ENCODE measurements at places on chromosomes 5 and 9.

DNA sequence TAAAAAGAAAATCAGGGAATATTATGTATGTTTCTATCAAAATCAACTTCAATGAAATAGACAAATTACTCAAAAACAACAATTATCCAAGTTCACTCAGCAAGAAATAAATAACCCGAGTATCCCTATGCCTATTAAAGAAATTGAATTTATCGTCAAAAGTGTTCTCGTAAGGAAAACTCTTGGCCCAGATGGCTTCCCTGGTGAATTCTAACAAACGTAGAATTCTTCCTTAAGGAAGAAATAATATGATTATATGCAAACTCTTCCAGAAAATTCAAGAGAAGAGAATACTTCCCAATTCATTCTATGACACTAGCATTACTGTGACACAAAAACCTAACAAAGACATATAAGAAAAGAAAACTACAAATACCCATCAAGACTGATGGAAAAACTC lies 29.7 kb downstream of the FAM78A start:
- DNase-seq: no peak

DNA sequence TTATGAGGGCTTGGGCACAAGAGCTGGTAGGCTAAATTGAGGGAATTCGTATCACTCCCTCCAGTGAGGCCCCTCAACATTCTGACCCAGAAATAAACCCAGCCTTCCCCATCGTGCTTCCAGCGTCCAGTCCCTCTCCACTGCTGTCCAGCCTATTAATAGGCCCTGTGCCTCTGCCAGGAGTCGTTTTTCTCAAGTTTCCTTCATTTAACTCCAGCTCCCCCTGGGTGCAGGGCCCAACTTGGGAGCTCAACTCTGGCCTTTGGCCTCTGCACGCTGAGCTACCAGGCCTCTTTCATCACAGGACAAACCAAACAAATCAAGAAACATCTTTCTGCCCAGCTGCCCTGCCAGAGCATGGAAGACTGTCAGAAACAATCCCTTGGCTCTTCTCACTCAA lies 10.0 kb downstream of the HBEGF start:
- DNase-seq: no peak

DNA sequence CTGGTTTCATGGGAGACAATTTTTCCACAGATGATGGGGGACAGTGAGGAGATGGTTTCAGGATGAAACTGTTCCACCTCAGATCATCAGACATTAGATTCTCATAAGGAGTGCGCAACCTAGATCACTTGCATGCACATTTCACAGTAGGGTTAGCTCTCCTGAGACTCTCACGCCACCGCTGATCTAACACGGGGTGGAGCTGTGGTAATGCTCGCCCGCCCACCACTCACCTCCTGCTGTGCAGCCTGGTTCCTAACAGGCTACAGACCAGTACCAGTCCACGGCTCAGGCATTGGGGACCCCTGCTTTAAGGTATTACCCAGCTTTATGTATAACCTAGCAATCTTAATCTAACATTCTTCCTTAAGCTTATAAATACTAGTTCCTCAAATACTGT lies 35.6 kb downstream of the TTC39B start:
- no peak for DNase-seq

GRCh38 chr5:125582352-125582751 lies 835.9 kb upstream of the ZNF608 start:
- no peak for DNase-seq

GRCh38 chr5:130189961-130190360 lies 285.7 kb downstream of the CHSY3 start:
- no peak for DNase-seq

DNA sequence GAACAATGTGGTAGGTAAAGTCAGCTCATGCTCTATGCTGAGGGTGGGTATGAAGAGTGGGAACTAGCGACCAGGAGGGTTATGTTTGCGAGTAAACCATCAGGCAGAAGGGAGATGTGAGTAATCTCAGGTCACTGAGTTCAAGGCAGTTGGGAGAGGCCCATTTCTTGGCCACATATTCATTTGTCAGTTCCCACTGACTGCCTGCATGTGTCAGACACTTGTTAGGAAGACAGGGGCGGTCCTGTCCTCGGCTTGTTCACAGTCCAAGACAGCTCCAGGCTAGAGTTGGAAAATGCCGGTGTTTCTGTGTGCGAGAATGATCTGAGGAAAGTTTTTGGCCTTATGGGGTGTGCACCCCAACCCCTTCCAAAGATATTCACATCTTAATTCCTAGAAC lies 48.6 kb upstream of the GDNF start:
- DNase-seq: peak; percentile 95

DNA sequence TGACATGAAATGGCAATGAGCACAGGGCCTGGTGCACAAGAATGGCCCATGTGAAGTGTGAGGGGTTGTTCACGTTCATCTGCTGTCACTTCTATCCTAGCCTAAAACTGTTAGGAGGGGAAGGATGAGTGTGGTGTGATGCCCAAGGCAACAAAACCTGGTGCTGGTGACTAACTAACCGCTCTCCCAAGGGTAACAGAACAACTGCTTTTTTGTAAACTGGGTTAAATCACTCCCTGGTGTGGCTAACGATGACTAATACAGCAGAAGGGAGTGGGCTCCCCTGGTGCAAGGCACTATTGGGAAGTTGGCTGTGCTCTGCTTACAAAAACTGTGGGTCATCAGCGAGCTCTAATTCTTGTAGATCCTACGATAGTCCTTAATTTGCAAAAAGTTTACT lies 103.2 kb upstream of the VCAN start:
- DNase-seq: peak; percentile 97

- DNase-seq: peak; percentile 8
Measured at GRCh38 chr5:31036411-31036810, 157.1 kb upstream of the CDH6 start.

- DNase-seq: no peak
Measured at GRCh38 chr9:134988706-134989105, 71.0 kb upstream of the FCN1 start.

- peak; percentile 61 for DNase-seq
Measured at GRCh38 chr5:123696921-123697341, 185.0 kb downstream of the CSNK1G3 start.
